ENCODE measurements at places on chromosomes 2 and 18.

DNA sequence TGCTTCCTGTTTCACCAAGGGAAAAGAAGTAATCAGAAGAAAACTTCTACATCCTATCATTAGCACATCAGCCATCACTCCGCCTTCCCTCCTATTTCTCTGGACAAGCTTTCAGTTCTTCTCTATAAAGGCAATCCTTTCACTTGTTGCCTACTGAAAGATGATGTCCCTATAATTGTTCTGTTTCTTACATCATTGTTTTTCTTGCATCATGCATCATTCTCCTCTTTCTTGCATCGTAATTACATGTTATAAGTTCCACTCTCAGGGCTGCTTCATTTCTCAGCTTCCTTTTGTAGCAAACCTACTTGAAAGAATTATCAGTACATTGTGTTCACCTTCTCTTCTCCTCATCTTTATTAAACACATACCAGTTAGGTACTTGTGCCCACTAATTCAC is 7.2 kb downstream of the SLC30A6 start:
- no peak for DNase-seq

GRCh38 chr2:207528980-207529329 is 807 bp upstream of the CREB1 start:
- DNase-seq: no peak

GRCh38 chr2:119659601-119660342 is 19.2 kb upstream of the TMEM177 start:
- no peak for DNase-seq

DNA sequence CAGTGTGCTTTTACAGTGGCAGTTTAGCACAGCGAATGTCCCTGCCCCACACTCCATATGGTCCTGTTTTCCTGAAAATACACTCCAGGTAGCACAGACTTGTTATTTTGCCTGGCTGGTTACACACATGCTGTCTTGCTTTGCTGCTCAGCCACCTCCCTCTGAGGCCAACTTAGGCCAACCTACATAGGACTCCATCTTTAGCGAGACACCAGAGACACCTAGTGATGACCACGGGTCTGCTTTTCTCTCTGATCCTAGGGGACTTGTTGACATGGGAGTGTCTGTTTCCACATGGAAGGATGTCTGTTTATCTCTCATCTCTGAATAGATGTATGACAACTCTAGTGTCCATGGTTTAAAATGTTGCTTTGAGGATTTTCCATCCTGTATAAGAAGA is 43.3 kb downstream of the PLEKHB2 start:
- no peak for DNase-seq
